ENCODE measurements at places on chromosomes 2 and 18. TPM values are rescaled to one million over a fixed set of nuclear protein-coding genes. Genes with fewer than 3 reads are reported as not detected.

GRCh38 chr2:55418072-55418471 lies 1.6 kb downstream of the CCDC88A start:
- DNase-seq: no peak

The LAMA1 gene
- total RNA-seq: 29.5 TPM

The TXNDC2 gene
- total RNA-seq: not detected

DNA sequence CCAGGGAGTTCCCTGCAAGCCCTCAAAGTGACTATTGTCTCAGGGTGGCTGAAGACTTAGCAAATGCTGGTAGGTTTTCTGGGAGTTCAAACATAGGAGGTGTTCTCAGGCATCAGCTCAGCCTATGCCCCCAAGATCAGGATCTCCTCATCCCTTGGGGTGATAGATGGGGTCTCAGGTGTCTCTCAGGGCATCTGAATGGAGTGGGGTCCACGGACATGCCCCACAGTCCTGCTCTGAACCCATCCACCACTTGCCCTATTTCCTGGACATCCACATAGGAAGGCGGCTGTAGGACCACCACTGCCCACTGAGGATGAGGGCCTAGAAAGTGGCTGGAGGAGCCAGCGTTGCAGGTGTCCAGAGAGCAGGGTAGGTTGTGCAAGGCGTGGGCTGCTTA lies 287.0 kb upstream of the CXCR4 start:
- no peak for DNase-seq

The HK2 gene
- 20.7 TPM for total RNA-seq

DNA sequence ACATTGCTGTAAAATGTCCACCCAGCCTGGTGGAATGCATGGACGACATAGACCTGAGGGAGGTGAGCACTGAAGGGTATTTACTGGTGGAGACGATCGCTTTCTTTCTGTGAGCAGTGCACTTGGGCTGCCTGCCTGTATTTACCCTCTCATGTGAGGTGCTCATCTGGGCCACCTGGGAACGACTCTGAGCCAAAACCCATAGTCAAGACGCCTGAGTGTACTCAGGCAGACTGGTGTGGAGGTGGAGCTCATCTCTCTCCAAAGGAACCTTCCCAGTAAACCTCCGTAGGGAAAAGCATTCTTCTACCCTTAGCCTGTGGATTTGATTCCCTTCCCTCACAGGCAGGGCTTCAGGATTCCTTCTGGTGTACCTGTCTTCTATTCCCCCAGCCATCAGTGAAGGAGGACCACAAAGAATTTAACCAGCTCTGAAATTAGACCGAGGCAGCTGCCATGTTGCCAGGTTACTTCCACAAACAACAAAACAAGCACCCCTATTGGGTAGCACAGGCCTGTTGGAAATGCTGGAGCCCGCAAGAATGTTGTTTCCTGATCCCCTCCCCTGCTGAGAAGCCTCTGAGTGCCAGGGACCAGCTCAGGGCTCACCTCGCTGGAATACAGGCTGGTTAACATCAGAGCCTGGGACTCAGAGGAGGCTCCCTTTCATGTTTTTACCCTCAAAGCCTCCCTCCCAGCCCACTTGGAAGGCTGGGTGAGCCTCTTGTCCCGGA lies 47.5 kb upstream of the TXNDC2 start:
- no peak for DNase-seq

The GRB14 gene
- total RNA-seq: 6.0 TPM

- no peak for DNase-seq
These were observed 857 bp upstream of the NEUROD1 start for GRCh38 chr2:181680937-181681811.

DNA sequence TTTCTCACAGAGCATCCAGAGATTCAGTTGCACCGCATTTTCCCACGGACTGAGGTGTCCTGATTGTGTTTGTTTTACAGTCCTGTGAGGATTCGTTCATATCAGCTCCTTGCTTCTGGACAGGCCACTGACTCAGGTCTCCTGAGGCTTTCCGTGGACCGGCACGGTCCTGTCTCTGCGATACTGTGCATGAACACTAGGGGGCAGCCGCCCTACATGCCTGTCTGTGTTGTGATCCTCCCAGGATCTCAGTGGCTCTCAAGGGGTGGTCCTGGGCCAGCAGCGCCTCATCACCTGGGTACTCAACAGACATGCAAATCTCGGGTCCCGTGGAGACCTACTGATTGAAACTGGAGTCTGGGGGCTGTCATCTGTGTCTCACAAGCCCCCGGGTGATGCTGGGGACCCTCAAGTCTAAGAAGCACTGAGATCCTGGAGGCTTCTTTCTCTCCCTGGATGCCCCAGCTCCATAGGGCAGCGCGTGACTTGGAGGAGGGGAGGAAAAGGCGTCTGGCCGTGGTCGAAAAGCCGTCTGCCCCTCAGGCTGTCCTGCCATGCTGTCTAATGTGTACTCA lies 28.9 kb downstream of the IL1R2 start:
- peak; percentile 52 for DNase-seq

DNA sequence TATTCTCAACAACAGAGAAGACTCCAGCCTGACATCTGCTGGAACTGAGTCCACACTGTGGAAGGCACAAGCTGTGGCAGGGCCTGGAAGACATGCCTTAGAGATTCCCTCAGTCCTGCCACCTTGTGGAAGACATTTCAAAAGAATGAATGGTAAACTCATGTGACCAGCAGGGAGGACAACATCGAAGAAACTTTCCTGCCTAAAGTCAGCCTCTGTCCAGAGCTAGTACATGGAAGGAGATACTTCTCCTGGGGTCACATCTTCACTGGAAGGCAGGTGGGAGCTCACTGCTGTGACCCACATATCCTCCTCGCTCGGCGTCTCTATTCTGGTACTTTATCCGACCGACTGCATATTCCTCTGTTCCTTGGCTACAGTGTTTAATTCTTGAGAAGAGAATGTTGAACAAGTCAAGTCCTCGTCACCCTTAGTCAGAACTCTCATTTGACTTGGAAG lies 59.5 kb downstream of the PUM2 start:
- DNase-seq: peak; percentile 56

The CERKL gene
- 0.07 TPM for total RNA-seq

DNA sequence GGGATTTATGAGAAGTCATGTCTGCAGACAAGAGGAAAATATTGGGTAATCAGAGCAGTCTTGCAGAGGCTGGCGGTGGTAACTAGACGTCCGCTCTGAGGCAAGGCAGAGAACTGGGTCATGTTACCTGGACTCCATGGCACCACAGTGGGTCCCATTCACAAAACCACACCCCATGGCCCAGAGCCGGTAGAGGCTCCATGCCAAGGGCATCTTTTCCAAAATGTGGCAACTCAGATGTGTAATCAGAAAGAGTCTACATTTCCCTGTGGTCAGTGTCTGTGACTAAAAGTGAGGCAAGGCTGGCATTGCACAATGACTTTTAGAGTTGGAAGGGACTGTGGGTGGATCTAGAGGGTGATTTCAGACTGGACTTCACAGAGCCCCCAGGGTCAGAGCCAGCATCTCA lies 113.1 kb downstream of the MREG start:
- no peak for DNase-seq

GRCh38 chr2:145743011-145743410 lies 1223.1 kb upstream of the ZEB2 start:
- DNase-seq: no peak

The LRRTM4 gene
- total RNA-seq: not detected

- DNase-seq: no peak
These were observed 192.7 kb upstream of the ITGA4 start for GRCh38 chr2:181264441-181264840.

DNA sequence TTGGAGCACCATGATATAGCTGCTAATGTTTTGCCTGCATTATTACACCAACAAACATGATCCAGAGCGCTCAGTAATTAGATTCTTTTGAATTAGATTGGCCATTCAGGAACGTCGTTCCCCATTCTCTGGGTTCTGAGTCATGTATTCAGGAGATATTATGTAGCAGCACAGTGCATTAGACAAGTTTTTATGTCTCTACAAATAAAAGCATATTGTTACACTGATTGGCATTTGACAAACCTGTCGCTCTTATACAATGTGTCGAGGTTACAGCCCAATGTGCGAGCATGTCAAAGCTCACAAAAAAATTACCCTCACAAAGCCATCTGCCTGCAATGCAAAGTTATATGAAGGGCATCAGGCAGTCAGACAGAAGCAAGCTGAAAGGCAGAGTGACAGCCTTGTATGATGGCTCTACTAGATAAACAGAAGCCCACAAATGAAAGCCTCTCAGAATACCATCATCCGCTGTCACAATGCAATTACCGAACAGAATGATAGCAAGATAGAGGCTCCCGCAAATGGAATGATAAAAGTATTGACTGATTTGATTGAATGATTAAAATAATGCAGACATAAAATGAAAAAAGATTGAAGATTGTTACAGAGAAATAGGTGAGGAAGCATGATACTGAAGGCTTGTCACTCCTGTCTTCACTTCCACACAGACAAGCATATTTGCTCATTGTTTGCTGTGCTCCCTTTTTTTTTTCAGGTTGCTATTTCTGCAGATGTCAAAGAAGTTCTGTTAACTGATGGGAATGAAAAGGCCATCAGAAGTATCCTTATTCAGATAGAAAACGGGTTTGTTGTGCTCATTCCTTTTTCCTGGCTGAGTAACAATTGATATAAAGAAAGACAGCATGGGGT lies 234.6 kb upstream of the SIX3 start:
- DNase-seq: no peak

The TGFA gene
- 72.1 TPM for total RNA-seq

- DNase-seq: peak; percentile 91
These were observed 20.8 kb downstream of the DBI start for GRCh38 chr2:119387381-119388129.

DNA sequence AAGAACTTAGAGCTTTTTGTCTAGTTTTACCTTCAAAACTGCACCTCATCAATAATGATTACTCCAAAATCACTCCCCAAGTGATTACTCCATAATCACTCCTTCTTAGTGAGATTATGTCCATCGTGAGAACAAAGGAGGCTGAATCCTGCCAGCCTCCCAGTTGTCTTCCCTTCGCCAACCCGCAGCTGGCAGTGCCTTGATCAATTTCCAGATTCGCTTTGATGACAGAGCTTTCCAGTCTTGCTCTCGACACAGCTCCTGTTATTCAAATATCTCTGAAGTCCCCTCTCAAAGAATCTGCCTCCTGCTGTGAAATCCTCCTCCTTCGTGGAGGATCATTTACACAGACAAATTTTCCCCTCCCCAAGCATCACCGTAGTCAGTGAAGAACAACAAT lies 237.7 kb downstream of the EIPR1 start:
- DNase-seq: no peak

The TDRD15 gene
- total RNA-seq: not detected

The GCG gene
- not detected for total RNA-seq

DNA sequence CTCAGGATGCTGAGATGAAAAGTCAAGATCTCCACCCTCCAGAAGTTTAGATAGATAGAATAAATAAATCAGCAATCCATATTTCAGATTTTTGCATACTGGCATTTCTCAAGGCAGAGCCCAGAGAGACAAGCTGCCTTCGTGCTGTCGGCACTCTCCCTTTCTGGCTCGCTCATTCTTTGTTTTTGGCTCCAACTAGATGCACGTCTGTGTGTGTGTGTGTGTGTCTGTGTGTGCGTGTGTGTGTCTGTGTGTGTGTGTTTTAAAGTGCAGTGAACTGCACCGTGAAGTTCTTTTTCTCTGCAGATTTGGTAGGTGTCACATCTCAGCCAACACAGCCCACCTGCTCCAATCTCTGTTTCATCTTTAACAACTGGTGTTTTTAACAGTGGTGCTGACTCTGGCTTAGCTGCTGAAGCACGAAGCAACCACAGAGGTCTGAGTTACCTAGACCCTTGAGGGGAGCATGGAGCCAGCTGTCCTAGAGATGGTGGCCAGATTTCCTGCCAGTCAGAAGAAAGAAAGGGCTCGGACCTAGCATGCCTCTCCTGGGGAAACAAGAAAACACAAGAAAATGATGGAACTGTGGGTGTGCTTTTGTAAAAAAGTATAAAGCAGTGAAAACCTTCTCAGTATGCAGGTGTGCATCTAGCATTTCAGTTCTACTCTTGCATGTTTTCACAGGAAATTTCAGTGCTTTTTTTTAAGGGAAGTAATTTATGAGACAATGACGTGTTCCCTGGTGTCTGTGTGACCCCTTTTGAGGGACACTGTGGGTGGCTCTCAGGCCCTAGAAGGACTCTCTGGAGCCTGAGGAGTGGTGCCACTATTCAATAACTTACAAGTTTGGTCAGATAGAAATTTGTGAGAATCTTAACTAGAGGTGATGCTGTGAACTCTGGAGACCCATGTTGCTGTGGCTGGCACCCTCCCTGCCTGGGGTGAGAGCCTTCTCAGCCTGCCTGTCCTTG lies 364.3 kb downstream of the RNF144A start:
- no peak for DNase-seq

The CPLX4 gene
- total RNA-seq: not detected

DNA sequence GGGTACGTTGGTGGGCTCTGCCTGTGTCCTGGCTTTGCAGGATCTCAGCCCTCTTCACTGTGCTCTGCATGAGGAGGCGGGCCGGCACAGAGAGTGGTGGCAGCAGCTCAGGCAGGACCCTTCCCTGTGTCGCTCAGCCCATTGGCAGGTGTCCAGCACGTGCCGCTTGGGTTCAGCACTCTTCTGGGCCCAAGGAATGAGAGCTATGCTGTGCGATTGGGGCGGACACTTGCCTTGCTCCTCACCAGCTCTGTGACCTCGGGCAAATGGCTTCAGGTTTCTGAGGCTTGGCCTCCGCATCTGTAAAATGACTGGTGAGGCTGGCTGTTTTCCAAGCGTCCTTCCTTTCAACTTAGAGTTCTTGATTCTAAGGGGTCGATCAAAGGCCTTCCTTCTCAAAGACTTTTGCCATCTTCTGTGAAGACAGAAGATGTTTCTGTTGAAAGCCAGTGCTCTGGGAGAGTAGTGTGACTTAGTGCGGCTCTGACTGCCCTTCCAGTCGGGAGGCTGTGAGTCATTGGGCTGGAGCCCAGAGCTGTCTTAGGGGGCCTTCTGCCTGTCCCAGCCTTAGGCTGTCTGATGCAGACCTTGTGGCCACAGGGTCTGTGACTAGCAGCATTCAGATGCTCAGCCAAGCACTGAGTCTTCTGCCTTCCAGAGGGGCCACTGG lies 35.6 kb downstream of the GLI2 start:
- DNase-seq: peak; percentile 67
